ENCODE measurements at places on chromosomes 13 and 19.
A peak's percentile ranks its signal among the peaks of the same experiment; 100 is the strongest.

GRCh38 chr19:43152214-43152613 lies 34.1 kb downstream of the PSG5 start:
- no peak for DNase-seq

DNA sequence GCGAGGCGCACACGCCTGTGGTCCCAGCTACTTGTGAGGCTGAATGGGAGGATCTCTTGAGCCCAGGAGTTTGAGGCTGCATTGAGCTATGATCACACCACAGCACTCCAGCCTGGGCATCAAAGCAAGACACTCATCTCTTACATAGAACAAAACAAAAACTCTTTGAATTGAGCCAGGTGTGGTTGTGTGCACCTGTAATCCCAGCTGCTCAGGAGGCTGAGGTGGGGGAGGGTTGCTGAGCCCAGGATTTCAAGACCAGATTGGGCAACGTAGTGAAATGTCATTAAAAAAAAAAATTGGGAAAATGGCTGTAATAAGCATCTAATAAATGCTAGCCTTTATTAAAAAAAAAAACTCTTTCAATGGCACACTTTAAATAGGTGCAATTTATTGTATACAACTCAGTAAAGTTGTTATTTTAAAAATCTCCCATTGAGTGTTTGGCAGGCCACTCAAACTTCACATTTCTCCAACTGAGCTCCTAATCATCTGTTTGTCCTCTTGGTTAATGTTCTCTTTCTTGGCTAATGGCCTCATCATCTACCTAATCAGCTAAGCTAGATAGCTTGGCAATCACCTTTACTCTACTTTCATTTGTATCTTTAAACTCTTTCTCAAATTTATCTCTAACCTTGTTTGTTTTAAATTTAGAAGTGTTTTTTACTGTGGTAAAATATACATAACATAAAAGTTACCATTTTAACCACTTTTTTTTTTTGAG lies 28.1 kb upstream of the HMGB1 start:
- DNase-seq: no peak

GRCh38 chr19:40555978-40556689 lies 20.5 kb upstream of the SHKBP1 start:
- no peak for DNase-seq

- no peak for DNase-seq
Observed at GRCh38 chr13:77429320-77430142, 102.6 kb upstream of the MYCBP2 start.

- no peak for DNase-seq
Observed at GRCh38 chr13:21616205-21616866, 12.4 kb upstream of the MICU2 start.

DNA sequence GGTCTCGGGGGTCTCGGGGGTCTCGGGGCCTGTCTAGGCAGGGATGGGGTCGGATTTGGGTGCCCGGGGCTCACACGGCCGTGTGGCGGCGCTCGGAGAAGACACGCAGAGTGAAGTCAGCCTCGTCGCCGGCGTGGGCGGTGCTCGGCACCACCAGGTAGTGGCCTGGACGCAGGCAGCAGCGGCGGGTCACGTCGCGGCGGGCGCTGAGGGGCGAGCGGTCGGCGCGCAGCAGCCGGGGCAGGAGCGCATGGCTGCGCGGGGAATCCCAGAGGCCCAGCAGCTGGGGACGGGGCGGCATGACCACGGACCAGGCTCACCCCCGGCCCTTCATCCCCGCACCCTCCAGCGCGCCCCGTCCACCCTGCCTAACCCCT lies 8.2 kb downstream of the CAPN12 start:
- DNase-seq: peak; percentile 72

DNA sequence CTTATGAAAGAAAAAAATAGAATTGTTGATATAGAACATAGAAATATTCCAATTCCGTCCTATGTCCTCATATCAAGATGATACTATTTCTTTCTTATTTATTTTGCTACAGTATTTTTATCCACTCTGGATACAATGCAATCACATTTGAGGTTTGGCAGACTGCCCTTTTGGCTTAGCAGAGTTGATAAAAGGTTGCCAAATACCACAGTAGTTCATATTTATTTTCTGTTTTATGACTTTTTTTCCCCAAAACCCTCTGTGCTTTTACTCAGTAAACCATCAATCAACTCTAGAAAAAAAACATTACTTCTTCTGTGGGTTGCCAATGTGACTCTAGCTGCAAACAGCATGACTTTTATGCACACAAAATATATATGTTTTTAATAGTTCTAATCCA lies 424.5 kb downstream of the PCDH9 start:
- DNase-seq: no peak

- DNase-seq: peak; percentile 56
Observed at GRCh38 chr19:6521718-6522646, 8.8 kb upstream of the TNFSF9 start.

GRCh38 chr13:41961466-41961760 lies 504 bp upstream of the VWA8 start:
- no peak for DNase-seq

DNA sequence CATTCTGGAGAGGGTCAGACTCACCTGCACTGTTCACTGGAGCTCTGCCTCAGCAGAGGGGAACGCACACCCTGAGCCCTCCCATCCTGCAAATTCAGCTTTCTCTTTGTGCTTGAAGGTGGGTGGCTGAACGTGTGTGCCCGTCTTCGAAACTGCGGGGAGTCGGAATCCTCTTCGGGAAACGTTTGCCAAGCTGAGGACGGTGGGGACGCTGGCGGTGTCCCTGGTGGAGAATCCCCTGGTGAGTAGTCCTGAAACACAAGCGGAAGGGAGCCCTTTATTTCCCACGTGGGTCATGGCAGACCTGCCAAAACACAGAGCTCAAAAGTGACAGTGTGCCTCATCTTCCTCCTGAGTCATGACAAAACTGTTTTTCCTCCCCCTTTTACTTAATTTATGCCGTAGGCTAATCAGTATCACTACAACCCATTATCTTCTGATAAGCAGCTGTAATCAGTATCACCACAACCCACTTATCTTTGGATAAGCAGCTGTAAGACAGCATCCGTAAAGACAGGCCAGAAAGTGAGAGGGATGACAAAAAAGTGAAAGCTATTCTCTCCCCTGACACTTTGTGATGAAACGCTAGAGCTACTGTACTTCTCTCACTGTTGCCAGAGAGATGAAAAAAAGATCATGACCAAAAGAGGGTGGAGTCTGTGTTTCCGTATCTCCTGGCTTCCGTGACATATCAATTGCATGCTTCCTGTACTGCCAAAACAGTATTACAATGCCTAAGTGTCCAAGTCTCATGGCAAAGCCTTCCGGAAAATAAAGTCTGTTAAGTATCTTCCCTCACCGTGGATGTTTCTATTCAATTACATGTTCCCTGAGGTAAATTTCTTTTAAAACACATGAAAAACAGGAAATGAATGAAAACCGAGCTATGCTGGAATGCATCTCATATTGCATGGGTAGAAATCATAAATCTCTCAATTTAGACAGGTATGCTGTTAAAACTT lies 155.5 kb downstream of the TBC1D4 start:
- peak; percentile 65 for DNase-seq

- DNase-seq: peak; percentile 82
Observed at GRCh38 chr19:2015608-2015950, at the start of gene BTBD2. BTBD2 (minus strand) TSS chr19:2015714; CDS start chr19:2015703, 11 bp downstream.

DNA sequence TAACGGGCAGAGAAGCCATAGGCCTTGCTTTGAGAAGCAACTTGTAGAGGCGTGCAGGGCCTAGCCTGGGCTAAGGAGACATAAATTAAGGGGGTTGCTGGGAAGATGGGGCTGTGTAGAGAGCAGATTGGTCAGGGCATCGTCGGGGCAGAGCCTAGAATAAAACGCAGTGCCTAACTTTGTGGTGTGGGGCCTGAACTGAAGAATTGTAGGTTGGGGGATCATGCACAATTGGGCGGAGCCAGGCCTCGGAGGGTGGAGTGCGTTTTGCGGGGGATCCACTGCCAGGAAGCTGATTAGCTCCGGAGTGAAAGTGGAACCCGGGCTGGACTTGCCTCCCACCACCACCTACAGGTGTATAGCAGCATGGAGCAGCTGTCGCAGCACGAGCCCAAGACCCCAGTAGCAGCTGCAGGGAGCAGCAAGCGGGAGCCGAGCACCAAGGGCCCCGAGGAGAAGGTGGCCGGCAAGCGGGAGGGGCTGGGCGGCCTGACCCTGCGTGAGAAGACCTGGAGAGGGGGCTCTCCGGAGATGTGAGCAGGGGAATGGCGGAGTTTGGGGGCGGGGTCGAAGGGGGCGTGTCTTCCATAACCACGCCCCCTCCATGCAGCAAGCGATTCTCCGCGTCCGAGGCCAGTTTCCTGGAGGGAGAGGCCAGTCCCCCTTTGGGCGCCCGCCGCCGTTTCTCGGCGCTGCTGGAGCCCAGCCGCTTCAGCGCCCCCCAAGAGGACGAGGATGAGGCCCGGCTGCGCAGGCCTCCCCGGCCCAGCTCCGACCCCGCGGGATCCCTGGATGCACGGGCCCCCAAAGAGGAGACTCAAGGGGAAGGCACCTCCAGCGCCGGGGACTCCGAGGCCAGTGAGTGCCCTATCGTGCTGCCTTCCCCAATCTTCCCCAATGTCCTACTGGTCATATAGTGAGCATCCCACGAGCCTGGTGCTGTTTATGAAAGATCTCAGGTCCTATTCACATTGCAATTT lies 13.8 kb downstream of the DNASE2 start:
- DNase-seq: peak; percentile 70

GRCh38 chr19:10315335-10316214 lies at the start of gene FDX2:
FDX2 (minus strand) TSS chr19:10316015; CDS start chr19:10315996, 19 bp downstream.
- peak; percentile 94 for DNase-seq

DNA sequence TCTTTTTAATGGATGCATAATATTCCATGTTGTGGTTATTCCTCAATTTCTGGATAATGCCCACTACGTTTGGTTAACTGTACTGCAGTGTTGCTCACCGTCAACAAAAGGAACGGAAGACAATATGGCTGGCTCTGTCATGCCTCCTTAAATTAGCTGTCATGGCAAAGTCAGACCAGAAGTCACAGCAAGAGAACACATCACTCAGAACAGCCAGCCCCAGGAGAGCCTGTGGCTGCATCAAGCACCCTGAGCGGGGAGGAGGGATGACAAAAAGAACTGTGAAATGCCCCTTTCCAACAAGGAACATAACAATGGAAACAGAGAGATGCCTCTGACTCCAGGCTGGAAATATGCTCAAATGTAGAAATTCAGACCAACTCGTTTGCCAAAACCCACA lies 366.0 kb upstream of the ZNF507 start:
- no peak for DNase-seq

DNA sequence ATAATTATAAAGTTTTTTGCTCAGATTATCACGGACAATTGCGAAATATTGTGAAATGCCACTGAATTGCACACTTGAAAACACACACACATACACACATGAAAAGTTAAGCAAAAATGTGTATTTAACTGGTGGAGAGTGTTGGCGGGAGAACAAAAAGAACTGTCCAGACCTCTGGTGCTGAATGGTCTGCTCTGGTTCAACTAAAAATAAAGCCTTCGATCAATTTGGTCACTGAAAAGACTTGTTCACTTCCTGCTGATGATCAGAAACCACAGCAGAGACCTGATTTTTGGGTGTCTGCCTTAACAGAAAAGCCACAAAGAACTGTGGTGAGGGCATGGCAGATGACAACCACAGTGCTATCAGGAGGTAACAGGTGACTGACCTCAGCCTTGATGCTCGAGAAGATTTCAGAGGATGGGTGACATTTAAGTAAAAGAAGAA lies 4.0 kb upstream of the IGFL1 start:
- no peak for DNase-seq

GRCh38 chr19:6772028-6772865 lies at the start of gene VAV1:
VAV1 (plus strand) TSS chr19:6772708; CDS start chr19:6772808, 100 bp downstream.
- DNase-seq: peak; percentile 92

GRCh38 chr13:30346789-30347167 lies 39.4 kb upstream of the KATNAL1 start:
- DNase-seq: no peak

DNA sequence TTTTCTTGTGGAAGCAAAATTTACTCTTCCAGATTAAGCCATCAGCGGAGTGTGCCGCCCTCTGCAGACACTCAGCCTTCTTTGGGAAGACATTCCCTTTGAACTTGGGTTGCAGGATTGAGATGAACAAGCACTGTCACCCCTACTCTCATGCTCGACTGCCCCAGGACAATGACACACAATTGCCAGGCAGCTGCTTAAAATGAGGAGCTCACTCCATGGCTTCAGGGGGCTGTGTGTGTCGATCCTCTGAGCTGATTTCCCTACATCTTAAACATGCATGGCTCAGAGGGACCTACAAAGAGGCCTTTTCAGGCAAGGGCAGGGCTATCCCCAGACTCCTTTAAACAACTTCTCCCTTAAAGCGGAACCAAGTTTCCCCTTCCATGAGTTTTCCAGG lies 107.5 kb upstream of the MBNL2 start:
- no peak for DNase-seq

Data from CD4-positive, alpha-beta T cell treated with Interleukin-6 for 4 hours (primary cell).